ENCODE measurements at places on chromosomes 7 and 10.

GRCh38 chr10:69311309-69311708, 33.0 kb downstream of the HK1 start:
- no peak for DNase-seq

DNA sequence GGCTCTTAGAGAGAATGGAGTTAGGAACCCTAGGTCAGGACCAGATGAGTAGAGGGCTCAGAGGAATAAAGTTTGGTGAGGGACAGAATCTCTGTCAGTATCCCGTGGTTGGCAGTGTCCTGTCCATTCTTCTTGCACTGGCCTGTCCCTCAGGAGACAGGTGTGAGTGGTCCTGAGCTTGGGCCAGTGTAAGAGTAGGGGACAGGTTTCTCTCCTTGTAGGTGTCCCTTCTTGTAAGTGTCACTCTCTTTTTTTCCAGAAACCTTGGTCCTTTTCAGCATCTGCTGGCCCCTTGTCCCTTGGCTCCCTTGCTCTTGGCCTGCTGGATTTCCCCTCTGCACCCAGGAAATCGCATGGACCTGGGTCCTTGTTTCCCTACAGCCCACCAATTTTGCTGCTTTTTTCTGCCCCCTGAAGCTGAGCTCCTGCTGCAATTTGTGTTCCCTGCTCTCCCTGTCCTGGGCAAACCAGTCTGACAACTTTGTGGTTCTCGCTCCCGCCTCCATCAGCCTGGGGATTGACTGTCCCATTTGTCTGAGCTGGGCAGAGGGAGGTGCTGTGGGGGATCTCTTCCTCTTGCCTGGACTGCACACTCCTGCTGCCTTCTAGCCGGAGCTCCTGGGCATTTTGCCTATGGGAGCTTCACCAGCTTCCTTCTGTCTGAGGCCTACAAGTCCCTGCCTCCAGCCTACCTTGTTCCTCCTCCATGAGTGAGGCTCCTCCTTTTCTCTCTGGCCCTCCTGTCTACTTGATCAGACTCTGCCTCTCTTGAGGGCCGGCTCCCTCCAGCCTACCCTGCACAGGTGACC, 6.5 kb downstream of the TSPAN14 start:
- peak; percentile 43 for DNase-seq

- peak; percentile 75 for DNase-seq
Measured at GRCh38 chr7:140003913-140004382, 58.8 kb downstream of the PARP12 start.

DNA sequence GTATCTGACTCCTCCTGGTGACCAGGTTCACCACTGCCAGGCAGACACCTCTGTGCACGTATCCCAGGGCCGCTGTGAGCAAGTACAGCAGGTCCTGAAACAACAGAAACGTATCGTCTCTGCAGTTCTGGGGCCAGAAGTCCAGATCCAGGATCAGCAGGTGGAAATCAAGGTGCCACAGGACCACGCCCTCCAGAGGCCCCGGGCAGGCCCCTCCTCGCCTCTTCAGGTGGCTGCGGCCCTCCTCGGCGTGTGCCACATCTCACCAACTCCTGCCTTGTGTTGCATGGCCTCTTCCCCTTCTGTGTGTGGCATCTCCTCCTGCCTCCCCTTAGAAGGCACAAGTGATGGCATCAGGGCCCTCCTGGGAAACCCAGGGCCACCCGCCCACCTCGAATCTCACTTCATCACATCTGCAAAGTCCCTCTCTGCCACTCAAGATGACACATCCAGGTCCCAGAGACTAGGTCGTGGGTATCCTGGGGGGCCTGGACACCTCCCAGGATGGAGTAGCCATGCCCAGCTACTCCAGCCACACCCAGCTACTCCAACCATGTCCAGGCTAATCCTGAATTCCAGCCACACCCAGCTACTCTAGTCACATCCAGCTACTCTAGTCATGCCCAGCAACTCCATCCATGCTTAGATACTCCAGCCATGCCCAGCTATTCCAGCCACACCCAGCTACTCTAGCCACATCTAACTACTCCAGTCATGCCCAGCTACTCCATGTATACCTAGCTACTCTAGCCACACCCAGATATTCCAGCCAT, 52.6 kb upstream of the DNAAF5 start:
- no peak for DNase-seq

GRCh38 chr10:122148876-122149560, 122.1 kb upstream of the BTBD16 start:
- no peak for DNase-seq

Data from ELR (cell line).